DMS 273 treated with DMSO at 0.1 percent for 48 hours (cell line): ENCODE measurements at places on chromosomes 5 and 9.

DNA sequence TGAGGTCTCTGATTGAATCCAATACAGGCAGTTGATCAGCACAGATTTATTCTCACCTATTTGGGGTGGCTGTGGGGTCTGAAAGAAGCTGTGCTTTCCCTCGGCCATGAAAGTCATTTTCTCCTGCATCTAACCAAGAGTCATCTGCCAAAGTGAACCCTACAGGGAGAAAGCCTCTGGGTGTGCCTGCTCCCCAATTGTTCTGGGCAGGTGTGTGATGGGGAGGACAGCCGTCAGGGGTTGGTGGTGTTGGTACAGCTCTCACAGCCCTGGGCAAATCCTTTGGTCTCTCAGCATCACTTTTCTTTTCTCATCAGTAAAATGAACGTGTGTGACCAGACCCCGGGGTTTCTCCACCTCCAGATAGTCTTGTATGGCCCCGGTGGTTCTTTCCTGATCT lies 2.5 kb downstream of the PHF2 start:
- DNase-seq, result no peak

GRCh38 chr5:113514289-113514635 lies 768 bp downstream of the YTHDC2 start:
- no peak for DNase-seq

GRCh38 chr5:53406630-53407316 lies 73.7 kb upstream of the FST start:
- DNase-seq, result no peak

DNA sequence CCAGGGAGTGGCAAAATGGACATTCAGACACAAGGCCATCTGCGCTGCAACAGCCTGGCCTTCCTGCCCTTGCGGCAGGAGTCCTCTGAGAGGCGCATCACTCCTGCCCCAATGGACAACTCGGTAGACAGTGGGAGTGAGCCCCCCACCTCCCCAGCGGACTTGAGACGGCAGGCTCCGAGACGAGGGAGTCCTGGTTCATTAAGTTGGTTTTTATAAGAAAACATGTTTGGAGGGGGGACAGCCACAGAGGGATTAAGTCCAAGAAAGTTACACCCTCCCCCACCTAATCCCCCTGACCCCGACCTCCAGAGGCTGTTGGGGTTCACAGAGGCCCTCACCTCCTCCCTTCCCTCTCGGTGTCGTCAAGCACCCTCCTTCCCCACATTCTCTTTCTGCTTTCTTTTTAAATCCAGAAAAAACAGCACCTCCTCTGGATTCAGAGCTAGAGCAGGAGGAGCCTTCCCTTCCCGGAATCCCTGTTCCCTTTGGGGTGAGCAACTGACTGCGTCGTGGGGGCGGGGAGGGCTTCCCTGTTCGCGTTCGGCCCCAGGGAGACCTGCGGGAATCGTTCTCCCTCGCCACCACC lies 1.8 kb upstream of the EGR1 start:
- no peak for DNase-seq

DNA sequence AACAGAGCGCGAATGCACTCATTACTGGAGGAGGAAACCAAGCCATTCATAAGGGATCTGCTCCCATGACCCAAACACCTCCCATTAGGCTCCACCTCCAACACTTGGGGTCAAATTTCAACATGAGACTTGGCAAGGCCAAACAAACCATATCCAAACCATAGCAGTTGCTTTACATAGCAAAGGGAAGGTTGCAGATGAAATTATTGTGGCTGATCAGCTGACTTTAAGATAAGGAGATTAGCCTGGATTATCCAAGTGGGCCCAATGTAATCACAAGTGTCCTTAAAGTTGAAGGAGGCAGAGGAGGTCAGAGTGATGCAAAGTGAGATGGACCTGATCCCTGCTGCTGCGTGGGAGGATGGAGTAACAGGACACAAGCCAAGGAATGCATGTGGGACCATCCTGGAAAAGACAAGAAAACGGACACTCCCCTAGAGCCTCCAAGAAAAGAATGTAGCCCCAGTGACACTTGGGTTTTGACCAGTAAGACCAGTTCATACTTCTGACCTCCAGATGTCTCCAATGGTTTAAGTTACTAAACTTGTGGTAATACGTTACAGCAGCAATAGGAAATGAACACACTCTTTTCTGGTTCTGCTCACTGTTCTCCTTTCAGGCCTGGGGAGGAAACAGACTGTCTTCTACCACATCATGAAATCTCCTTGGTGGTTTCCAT lies 167.3 kb downstream of the GNAQ start:
- no peak for DNase-seq

- no peak for DNase-seq
Measured at GRCh38 chr5:152990649-152991048, 499.8 kb upstream of the GRIA1 start.

GRCh38 chr5:4983701-4984100 lies 156.4 kb upstream of the ADAMTS16 start:
- DNase-seq, result no peak

GRCh38 chr5:122699201-122699600 lies 75.7 kb upstream of the SNX2 start:
- no peak for DNase-seq

GRCh38 chr5:17434982-17435381 lies 63.0 kb upstream of the TAF11L2 start:
- DNase-seq, result no peak

GRCh38 chr9:125495172-125496119 lies 211.6 kb downstream of the MAPKAP1 start:
- no peak for DNase-seq

- no peak for DNase-seq
Measured at GRCh38 chr5:135140446-135141204, 106.6 kb upstream of the PITX1 start.

DNA sequence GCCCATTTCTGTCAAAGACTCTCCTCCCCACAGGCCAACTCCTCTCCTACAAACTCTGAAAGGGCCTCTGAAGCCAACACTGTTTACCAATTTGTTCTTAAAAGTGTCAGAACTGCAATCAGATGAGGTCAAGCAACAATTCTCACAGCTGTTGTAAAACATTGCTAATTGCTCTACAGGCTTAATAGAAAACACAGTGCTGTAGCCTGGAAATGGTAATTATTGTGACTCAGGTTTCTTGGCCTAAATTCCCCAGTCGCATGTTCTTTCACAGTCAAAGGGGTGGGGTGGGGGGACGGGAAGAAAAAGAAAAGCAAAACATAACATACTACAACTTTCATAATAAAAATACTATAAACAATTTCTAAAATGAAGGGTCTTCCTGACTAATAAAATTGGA lies 343.2 kb downstream of the DMAC1 start:
- no peak for DNase-seq

DNA sequence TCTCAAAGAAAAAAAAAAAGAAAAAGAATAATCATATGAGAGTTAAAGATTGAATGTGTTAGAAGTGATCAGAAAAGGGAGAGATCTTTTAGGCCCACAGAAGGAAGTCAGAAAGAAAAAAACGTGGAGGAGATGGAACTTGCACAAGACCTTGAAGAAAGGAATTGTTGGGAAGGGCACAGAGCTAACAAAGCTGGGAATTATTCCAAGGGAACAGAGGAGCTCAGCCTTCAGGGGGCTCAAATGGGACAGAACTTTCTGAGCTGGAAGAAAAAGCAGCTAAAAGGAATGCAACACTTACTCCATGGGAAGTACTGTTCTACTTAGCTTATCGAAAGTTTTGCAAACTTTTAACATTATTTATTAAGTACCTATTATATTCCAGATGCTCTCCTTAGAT lies 153.4 kb upstream of the ADRA1B start:
- no peak for DNase-seq

DNA sequence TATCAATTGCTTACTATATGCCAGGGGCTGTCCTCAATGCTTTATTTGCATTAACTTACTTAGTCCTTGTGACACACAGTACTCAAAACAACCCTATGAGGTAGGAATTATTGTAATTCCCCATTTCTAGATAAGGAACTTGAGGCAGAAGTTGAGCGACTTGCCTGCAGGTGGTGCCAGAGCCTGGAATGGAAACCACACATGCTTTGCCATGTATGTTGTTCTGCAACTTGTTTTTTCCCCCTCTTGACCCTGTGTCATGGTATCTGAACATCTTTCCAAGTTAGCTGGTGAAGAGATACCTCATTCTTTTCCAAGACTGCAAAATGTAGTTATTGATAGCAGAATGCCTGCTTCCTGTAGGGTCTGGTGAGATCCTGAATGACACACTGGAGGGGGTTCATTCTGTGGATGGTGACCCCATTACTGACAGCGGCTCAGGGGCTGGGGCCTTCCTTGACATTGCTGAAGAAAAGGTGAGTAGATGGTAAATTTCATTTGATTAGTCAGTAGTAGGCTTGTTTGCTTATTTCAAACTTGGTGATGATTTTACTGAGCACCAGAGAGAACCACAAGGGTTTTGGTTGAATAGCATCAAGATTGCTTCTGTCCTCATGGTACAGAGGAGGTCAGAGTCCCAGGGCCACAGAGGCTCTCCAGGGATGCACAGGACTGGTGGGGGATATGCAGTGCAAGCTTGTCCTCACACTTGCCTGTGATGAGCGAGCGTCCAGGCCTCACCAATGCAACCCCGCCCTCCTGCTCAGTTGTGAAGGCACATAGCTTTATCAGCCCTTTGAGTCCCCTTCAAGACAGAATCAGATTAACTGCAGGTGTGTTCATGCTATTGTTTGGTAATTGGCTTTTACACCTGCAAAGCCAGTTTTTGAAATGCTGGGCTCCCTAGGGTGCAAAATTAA lies 57.0 kb downstream of the COL15A1 start:
- DNase-seq, result no peak

DNA sequence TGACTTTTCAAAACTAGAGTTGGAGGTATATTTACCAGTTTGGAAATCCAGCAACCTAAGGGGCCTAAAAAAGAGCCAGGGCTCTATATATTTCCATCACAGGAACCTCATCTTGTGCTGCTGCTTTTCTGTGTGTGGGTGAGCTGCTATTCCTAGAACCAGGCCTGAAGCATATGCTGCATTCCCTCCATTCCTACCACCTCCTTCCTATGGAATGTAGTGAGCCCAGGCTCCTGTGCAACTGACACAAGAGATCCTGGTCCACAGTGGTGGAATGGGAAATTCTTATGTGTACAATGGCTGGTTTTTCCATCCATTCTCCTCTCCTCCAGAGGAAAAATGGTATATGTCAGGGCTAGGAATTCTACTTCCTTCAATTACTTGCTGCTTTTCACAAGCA lies 39.1 kb downstream of the SPEF2 start:
- no peak for DNase-seq
